ENCODE measurements at places on chromosomes 2 and 18. TPM values are rescaled to one million over a fixed set of nuclear protein-coding genes. Genes with fewer than 3 reads are reported as not detected.

DNA sequence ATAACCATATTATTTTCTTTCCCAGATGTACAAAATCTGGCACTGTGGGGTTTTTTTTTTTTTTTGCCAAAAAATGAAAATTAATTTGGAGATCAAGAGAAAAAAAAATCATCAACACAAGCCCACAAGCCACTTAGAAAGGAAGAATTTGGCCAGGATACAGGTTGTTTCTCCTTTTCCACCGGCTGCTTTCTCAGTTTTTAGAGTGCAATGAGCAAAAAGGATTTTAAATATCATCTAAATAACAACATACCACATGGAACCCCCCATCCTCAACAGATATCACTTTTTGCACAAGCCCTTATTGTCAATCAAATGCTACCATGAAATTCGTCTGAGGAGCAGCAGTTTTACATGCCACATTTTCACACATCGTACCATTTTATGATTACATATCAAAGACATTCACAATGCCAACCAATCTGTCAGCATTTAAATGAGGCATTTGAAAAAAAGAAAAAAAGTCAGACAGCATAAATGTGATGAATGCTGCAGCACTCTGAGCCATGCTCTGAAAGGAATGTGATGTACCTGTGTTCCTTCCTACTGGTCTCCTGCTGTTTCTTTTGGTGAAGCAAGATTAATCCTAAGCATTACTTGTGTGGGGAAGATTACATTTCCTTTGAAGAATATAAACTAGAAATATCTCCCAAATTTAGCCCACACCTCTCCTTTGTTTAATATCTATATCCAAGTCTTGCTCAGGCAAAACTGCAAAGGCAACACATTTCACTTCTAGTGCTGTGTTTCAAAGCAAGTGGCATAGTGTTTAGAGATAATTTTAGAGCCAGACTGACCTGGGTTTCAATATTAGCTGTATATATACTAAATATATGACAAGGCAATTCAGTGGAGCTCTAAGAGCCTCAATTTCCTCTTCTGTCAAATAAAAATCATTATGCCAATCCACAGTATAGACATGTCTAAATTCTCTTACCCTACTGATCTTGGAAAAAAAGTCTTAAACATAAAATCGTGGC is 391.3 kb downstream of the CMPK2 start:
- ATAC-seq, result no peak

- no peak for ATAC-seq
These were observed 74.3 kb upstream of the SLC1A4 start for GRCh38 chr2:64914735-64915509.

DNA sequence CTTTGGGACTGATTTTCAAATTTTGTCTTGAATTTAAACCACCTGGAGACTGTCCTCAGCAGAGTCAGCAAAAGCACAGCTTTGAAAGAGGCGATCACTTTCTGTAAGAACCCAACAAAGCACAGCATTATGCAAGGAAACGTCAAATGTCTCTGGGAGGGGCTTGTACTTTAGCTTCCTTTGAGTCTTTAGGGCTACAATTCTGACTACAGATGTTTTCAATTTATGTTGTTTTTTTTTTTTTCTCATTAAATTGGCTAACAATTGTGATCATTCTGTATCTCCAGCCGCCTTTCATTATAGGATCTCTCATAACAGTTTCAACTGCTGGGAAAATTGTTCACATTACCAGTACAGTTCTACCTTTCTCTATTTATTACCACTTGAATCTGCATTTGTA is 48.3 kb downstream of the COL3A1 start:
- no peak for ATAC-seq

DNA sequence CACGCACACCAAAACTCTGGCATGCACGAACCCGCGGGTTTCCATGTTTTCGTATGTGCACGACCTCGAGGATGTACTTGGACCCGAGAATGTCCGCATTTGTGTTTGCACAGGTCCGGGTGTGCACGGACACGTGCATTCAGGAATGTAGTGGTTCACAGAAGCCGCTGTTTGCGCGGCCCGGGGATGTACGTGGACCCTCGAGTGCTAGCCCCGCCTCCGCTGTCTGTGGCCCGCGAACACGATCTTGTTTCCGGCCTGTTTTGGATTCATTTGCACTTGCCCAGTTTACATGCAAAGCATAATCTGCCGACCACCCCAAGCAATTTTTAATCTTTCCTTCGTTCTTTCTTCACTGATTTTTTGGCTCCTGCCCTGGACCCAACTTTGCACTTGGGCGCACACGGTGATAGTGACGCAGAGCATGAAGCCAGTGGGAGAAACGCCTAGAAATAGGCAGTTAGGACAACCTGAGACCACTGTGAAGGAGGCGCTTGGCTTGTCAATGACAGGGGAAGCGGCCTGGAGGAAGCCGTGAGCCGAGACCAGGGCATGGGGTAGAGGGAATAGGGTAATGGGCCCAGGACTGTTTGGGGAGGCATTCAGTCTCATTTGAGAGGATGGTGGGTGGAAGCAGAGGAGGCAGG is 45.4 kb upstream of the PTMA start:
- ATAC-seq, result no peak

- ATAC-seq, result peak; percentile 37
These were observed 1.2 kb downstream of the CDK15 start for GRCh38 chr2:201807452-201807999.

DNA sequence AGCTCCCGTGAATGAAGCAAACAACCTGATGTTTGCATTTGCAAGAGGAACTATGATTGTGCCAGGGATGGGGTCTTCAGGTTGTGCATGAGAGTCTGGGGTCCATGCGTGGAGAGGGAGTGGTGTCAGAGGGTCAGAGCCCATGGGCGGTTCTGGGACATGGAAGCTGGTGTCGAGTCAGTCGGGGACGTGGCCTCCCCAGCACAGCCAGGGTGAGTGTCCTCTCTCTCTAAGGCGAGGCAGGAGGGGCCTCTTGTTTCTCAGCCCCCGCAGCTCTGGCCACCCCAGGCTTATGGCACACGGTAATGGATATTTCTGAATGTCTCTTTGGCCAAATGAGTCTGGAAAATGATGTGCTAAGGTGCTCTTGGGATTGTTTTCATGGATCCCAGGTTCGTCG is 118.6 kb downstream of the RTP5 start:
- ATAC-seq, result no peak

Gene CAPN14
- 0.57 TPM for total RNA-seq

GRCh38 chr2:16639431-16639830 is 26.2 kb downstream of the CYRIA start:
- ATAC-seq, result peak; percentile 77

Gene DSG4
- not detected for total RNA-seq

- ATAC-seq, result no peak
These were observed 75.5 kb downstream of the ANTXR1 start for GRCh38 chr2:69088466-69088865.

Gene NOL4
- total RNA-seq, result 6.7 TPM

DNA sequence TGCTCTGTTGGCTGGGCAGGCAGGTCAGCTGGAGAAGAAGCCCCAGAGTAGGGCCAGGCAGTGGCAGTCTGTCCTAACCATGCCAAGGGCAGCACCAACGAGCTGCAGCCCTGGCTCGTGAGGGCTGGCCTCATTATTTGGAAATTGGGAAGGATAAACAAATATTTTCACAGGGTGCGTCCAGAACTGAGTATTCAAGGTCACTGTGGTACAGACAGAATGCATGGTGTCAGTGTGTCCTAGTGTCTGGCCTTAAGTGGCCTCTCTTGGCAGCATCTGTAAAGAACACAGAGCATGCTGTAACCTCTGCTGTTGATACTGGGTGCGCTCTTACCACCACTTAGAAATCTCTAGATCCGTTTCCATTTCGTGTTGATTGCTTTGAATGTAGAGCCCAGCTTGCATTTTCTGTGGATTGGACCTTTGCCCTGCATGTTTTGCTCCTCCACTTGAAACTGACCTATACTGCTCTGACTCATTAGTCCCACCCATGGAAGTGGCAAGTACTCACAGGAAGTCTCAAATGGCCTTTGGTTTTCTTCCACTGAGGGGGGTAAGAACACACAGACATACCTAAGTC is 88.2 kb downstream of the GREB1L start:
- no peak for ATAC-seq

DNA sequence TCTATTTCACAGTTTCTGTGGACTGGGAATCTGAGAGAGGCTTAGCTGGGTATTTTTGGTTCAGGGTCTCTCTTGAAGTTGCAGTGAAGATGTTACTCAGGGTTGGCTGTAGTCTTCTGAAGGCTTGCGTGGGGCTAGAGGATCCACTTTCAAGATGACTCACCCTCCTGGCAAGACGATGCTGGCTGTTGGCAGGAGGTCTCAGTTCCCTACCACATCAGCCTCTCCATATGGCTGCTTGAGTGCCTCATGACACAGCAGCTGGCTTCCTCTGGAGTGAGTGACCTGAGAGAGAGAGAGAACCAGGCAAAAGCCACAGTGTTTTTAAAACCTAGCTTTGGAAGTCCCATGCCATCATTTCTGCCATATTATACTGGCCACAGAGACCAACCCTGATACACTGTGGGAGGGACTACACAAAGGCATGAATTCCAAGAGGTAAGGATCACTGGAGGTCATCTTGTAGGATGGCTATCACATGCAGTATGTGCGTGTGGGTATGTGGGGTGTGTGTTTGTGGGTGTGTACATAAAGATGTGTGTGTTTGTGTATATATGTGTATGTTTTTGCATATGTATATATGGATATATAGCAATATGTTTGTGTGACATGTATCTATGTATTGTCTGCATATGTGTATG is 25.1 kb downstream of the DNPEP start:
- peak; percentile 23 for ATAC-seq

Gene CCDC142
- total RNA-seq, result 10.0 TPM

DNA sequence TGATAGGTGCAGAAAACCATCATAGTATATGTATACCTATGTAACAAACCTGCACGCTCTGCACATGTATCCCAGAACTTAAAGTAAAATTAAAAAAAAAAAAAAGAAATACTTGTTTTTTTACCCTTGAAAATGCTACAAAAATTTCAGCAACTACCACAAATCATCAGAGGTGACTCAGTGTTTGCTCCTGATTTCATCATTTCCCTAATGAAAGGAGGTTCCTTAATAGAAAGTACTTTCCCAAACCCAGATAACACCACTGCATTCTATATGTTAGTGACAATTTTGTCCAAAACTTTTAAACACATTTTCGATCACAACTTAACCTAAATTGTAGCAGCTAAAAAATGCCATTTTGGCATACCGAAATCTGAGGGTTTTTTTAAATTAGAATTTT is 163.3 kb downstream of the SLC39A10 start:
- ATAC-seq, result no peak

- ATAC-seq, result no peak
These were observed 104.8 kb upstream of the CDH19 start for GRCh38 chr18:66708646-66709045.

GRCh38 chr2:224670203-224670602 is 46.0 kb downstream of the CCDC195 start:
- no peak for ATAC-seq

DNA sequence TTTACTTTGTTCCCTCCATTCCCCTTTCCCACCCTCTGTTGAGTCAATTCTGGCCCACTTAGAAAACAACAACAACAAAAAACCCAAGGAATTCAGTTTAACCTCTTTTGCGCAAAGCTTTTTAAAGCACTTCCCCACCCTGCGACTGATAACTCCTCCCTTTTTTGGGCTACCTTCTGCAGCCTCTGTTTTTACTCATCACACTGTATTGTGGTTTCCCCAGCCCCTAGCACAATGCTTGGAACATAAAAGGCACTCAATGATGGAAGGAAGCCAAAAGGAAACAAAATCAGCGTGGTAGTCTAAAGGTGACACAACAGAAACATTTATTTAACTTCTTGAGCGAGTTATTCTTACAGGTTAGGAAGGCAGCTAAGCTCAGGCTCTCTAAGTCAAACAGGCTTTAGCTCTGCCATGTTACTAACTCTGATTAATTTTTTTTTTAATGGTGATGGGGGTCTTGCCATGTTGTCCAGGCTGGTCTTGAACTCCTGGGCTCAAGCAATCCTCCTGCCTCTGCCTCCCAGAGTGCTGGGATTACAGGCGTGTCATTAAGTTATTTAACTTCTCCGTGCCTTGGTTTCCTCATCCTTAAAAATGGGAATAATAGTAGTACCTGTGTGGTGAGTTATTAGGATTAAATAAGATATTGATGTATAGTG is 1.3 kb downstream of the CEP68 start:
- ATAC-seq, result no peak

All from motor neuron (in vitro differentiated cells).